ENCODE measurements at places on chromosomes 12 and 14.

DNA sequence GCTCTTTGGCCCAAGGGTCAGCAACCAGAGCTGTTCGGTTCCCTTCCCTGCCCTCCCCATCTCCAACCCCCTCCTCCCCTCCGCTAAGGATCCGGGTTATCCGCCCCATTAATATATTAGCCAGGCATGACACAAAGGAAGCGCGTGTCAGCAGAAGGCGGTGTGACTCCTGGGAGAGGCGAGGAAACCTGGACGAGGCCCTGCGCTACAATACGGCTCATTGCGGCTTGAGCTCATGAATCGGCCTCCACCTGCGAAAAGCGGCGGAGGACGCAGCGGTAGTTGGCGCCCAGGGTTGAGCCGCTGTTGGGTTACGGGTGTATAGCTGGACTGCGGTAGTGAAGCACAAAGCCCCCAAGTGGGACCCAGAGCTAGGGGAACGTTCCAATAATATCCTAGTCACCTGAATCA lies 9.9 kb downstream of the FOXA1 start:
- DNase-seq: no peak

- no peak for DNase-seq
Measured at GRCh38 chr12:62403031-62403430, 63.6 kb upstream of the MON2 start.

GRCh38 chr12:128381541-128381940 lies 114.6 kb downstream of the TMEM132C start:
- DNase-seq: no peak

DNA sequence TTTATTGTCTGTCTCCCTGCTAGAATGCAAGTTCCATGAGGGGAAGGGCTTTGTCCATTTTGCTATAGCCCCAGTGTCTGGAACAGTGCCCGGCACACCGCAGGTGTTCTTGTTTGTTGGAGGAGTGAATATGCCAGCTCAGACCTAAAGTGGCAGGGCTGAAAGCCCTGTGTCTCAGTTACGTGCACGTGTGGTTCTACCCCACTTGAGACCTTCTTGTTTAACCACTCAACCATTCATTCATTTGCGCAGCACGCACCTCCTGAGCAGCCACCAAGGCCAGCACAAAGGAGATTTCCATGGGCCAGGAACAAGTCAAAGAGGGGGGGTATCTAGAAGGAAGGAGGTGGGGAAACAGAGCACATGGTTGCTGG lies 338.0 kb upstream of the FKBP4 start:
- no peak for DNase-seq

GRCh38 chr12:225012-225411 lies 11.1 kb upstream of the SLC6A12 start:
- DNase-seq: no peak

GRCh38 chr12:60522684-60523400 lies 927.0 kb downstream of the SLC16A7 start:
- no peak for DNase-seq

GRCh38 chr12:49026678-49027480 lies 8.3 kb upstream of the PRKAG1 start:
- DNase-seq: no peak
